NCI-H526 (cell line): ENCODE measurements at places on chromosomes 5 and 9.

DNA sequence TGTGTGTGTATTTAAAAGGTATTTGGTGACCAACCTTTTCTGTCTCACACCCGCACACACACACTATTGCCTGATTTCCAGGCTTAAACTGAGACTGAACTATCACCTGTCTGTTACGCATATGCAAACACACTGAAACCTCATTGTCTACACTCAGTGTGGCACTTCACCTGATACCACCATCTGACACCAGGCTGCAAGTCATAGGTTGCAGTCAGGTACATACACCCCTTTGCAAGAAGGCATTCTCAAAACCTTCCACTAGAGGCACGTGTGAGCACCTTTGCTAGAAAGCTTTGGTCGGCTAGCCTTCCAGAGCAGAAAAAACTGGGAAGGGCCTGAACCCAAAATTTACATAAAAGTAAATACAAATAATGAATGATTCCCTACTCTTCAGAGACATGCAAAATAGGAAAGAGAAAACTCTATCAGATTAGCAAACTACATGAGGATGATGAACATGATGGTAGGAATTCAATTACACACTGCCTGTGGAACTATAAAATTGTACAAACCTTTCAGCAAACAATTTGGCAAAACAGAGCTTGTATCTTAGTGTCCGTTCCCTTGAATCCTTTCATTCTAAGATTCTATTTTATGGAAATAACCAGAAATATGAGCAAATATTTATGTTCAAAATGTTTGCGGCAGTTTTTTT lies 5.9 kb upstream of the FOXD1 start:
- DNase-seq, result peak; percentile 98

DNA sequence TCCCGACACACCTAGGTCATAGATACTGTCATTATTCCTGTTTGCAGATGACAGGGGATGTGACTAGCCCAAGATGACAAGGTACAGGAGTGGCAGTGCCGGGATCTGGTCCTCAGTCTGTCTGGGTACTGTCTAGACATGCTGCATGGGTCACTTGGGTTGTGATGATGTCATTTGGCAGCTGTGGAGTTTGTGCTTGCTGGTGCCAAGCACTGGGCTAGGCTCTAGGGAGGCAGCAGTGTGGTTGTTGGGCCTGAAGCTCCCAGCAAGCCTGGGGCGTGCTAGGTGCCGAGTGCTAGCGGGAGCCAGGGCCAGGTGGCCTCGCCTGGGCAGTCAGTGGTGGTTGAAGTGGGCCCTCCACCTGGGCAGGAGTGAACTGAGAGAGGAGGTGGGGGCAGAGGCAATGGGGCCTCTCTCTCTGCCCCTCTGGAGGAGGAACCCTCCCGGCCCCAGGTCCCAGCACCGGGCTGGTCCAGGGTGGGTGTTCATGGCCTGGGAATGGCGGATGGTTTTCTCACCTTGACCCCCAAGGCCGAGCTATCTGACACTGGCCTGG lies 8.8 kb upstream of the ASB6 start:
- no peak for DNase-seq

DNA sequence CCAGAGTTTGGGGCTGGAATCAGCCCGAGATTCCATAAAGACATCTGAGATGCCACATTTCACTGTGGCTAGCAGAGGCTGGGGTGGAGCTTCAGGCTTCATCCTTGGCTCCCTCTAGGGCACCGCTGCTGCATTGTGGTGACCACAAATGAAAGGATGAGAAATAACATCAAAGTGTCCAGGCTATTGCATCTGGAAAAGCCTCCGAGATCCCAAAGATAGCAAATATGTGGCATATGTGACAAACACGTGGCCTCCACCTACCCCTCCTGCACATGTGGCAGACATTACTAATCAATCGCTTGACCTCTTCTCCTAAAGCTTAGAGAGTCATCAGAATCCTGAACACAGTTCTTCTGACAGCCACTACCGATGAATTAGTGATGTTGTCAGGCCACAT lies 4.5 kb downstream of the SPARC start:
- no peak for DNase-seq

- DNase-seq, result no peak
Observed at GRCh38 chr5:16879650-16880049, 56.4 kb downstream of the MYO10 start.
